Cardiac muscle cell (in vitro differentiated cells and primary cell): ENCODE measurements at places on chromosomes 2 and 18. TPM values are rescaled to one million over a fixed set of nuclear protein-coding genes. Genes with fewer than 3 reads are reported as not detected.
A peak's percentile ranks its signal among the peaks of the same experiment; 100 is the strongest.

- no peak overlapping the region for H3K27ac ChIP-seq
- no peaks in the 10 kb centered on the region for H3K27me3 ChIP-seq
- H3K4me3 ChIP-seq: no peak overlapping the region
- no peaks in the 10 kb centered on the region for H3K36me3 ChIP-seq
- H3K4me1 ChIP-seq: peaks cover 5% of the 10 kb centered on the region
These were observed 84.0 kb downstream of the EVA1A start for GRCh38 chr2:75476761-75477160.

The IL36B gene
- polyA plus RNA-seq: not detected in 2 replicates

GRCh38 chr2:134122610-134123009 is 131.3 kb upstream of the MGAT5 start:
- peaks cover 42% of the 10 kb centered on the region for H3K4me1 ChIP-seq

DNA sequence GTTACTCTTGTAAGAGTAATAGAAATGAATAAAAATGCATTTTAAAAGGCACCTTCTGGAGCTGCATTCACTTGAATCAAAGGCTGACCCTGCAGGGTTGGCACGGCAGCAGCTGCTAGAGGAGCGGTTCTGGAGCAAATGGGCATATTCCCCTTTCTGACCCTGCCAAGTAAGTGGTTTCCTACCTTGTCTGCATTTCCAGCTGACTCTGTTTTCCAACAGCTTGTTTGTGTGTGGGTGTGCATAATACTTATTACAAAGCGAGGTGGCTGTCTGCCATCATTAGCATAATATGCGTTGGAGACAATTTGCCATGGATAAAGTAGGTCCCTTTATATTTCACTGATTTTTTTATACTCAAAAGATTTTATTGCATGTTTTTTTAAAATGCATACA is 21.3 kb upstream of the TTN start:
- H3K27ac ChIP-seq: peak overlapping the region; percentile 38
- no peak overlapping the region for H3K4me3 ChIP-seq
- no peaks in the 10 kb centered on the region for H3K4me1 ChIP-seq
- H3K36me3 ChIP-seq: peaks cover 82% of the 10 kb centered on the region

DNA sequence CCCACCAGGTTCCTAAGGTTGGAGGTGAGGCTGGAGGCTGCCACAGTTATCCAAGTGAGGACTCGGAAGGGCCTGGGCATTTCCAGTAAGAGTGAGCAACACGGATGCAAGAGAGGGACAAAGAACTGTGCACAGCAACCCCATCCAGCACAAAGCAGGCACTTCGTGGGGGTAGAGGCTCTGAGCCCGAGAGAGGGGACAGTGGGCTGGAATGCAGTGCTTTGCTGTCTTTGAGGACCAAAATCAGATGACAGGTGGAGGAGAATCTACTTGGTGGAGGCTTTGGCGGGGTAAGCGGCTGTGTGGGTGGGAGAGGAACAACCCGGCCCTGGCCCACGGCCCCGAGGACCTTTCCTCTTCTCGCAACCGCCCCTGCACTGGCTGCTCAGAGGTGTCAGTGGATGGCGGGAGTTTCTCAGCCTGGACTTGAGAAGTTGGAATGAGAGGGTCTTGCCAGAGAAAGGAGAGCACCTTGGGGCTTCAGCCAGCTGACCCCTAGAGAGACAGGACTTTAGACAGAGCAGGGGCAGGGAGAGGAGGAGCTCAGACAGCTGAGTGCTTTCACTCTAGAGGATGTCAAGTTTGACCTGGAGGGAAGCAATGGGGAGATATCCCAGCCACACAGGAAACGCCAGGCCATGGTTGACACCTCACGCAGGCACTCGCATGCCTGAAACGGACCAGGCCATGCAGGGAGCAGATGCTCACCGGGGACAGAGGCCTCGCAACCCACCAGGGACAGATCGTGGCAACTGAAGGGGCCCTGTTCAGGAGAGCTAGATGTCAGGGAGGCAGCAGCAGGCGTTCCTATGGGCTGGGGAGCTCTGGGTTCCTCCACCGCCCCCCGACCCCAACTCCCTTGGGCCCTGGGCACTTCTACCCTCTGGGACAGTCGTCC is 11.6 kb downstream of the RAMP1 start:
- H3K27me3 ChIP-seq: no peaks in the 10 kb centered on the region
- no peaks in the 10 kb centered on the region for H3K4me1 ChIP-seq
- no peaks in the 10 kb centered on the region for H3K36me3 ChIP-seq
